GOT3 (cell line): ENCODE measurements at places on chromosomes 2 and 18.

DNA sequence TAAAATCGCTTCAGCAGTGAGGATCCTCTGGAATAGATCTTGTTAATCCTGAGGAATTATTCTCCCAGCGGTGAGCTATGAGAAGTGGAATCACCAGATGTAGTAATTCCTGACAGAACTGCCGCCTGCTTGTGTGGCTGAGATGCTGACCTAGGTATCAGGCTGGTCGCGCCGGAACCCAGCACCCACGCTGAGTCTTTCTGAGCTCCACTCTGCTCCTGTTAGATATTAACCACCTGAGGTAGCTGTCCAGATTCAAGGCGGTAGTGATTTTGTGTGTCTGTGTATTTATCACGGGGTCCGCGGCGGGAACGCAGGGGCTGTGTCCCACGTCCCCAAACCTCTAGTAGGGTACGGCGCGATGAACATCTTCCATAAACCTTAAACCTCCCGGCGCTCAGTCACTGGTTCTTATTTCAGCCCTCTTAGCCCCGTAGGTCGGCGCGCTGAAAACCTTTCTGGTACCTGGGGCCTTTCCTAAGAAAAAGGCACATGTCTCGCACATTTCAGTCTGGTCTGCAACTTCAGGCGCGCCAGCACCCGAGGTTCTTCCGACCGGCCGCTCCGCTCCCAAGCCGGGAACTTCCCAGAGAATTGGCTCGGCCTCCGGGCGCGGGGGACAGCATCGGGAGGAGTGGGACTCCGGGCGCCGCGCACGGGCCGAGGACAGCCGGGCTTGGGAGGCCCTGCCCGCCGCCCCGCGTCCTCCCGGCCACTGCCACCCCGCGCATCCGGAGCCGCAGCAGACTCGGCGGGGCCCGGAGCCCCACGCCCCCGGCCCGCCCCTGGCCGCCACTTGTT lies 542 bp upstream of the CNNM3 start:
- no peak for DNase-seq

DNA sequence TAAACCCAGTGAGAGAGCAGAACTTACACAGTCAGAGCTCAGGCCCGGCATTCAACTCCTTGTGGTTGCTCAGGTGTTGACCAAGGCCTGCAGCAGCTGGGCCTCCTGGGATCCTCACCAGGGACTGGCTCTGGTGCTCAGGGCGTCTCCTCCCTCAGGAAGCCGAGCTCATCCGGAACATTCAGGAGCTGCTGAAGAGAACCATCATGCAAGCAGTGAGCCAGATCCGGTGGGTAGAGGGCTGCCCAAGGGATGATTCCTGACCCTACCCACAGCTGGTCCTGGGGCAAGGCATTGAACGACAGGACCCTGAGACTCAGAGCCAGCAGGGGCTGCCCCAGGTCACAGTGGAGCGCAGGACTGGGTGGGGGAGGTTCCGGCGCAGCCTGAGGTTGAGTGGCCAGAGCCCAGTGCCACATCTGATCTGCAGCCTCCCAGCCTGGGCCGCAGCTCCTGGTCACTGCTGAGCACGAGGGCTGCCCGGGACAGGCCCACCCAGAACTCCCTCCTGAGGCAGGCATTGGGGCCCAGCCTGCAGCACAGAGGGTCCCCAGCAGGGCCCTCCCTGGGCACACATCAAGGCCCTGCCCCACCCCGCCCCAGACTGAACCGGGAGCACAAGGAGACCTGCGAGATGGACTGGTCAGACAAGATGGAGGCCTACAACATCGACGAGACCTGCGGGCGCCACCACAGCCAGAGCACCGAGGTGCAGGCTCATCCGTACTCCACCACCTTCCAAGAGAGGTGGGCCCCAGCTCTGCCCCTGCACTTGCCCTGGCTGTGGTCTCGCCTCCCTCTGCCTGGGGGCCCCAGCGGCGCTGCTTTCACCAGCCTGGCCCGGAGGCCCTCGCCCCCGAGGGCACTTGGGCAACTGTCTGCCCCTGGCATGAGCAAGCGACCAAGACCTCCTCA lies 2.4 kb downstream of the TEKT4 start:
- DNase-seq, result no peak

GRCh38 chr2:79619976-79620375 lies 107.1 kb downstream of the CTNNA2 start:
- no peak for DNase-seq

DNA sequence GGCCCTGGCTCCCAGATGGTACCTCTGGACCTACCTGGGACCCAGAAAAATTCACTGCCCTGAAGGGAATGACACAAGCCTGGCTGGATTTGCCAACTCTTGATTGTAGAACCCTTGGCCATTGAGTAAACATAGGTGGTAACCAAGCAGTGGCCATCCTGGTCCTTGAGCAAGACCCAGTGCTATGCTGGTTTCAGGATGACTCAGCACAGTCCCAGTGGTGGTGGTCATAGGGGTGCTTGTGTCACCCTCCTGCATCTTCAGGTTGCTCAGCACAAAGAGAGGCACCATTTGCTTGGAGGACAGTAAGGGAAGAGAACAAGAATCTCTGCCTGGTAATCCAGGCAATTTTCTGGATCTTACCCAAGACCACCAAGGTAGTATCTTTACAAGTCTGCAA lies 52.9 kb downstream of the UPP2 start:
- DNase-seq, result no peak

GRCh38 chr2:133012847-133013734 lies 343.1 kb upstream of the LYPD1 start:
- no peak for DNase-seq

GRCh38 chr2:38605298-38605830 lies 2.6 kb upstream of the HNRNPLL start:
- DNase-seq, result no peak

DNA sequence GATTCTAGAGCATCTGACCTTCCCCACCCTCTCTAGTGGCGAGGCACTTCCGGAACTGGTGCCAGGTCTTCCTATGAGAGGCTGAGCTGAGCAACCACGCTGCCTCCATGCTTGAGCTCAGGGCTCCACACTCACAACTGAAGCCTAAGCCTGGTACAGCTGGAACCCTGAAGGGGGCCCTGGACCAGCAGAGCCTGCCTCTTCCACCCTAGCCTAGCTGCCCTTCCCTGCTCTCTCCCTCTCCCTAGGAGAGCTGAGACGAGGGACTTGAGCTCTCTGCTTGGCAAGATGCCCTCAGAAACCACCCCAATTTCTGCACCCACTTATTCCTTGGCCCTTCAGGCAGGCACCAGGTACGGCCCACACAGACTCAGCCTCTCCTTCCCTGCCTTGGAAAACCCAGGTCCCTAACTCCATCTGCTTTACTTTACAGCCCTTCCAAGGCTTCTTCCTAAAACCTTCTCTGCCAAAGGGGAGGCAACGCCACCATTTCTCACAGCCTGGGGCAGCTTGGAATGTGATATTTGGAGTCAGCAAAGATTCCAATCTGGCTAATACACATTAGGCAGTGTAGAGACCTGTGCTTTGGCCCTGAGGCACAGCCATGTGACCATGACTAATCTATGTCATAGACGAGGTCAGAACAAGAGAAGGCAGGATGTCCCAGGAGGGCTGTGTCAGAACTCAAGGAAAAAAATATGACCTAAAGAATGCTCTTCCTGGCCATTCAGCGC lies 18.8 kb downstream of the COX7A2L start:
- DNase-seq, result peak; percentile 51

DNA sequence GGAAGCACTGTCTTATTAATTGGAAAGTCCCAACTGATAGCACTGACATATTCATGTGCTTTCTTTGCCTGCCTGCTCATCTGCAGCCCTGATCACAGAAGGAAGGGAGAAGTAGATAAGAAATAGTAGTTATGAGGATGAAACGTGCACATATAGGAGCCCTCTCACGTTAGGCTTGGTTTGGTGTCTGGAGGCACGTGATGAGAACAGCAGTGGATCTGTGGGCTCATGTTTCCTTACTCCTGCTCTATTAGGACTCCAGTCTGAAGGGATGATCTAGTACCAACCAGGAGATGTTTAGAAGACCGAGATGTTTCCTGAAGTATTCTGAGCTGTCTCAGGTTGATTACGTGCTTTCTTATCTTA lies 84.9 kb downstream of the MAP4K4 start:
- DNase-seq, result no peak

- no peak for DNase-seq
These were observed 313.7 kb downstream of the ZNF521 start for GRCh38 chr18:25038261-25038660.

DNA sequence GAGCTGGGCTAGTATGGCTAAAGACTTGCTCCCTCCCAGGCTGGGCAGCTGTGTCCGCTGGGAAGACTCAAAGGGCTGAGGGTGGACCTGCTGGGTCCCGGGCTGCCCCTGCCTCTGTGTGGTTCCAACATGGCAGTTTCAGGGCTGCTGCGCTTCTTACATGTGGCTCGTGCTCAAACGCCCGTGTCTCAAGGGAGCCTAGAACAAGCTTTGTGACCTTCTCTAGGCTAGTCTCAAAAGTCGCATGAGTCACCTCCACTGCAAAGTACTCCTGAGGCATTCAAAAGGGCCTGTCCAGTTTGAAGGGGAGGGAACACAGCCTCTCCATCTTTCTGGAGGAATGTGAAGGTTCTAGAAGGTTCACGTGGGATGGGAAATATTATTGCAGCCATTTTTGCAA lies 44.7 kb upstream of the RAB31 start:
- no peak for DNase-seq

DNA sequence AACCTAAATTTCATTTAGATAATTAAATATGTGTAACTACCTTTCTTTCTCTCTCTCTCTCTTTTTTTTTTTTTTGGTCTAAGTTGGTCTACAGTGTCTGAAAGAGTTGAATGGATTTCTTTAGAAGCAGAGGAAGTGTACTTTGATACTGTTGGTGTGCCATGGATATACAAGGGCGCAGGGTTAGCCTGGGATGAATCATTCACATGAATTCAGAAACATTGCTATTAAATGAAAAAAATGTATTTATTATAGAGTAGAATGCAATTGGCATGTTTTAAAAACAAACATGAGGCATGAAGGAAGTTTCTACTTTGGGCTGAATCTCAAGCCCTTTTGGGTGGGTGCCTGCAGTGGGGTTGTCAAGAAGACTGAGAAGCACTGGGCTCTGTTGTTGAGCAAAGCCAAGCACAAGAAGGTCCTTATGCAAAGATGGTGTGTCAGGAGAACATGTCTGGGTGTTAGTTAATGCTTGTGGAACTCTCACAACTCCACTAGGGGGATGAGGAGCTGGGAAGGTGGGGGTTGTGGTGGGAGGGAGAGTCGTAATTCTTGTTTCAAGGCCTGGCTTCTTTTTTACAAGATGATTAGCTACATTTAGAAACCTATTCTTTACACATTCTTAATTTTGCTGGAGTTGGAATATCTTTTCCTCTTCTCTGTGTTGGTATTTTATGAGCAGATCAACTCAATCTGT lies 57.9 kb downstream of the LYPD6 start:
- no peak for DNase-seq

DNA sequence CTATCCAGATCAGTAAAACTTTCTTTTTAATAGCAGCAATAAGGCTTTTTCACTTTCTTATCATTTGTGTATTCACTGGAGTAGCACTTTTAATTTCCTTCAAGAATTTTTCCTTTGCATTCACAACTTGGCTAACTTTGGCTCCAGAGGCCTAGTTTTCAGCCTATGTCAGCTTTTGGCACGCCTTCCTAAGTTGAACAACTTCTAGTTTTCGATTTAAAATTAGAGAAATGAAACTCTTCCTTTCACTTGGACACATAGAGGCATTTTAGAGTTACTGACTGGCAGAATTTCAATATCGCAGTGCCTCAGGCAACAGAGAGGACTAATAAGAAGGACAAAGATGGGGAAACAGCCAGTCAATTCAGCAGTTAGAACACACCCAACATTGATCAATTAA lies 577.4 kb downstream of the DSC3 start:
- DNase-seq, result no peak

- DNase-seq, result no peak
These were observed 11.1 kb upstream of the IL1RN start for GRCh38 chr2:113116100-113116958.

DNA sequence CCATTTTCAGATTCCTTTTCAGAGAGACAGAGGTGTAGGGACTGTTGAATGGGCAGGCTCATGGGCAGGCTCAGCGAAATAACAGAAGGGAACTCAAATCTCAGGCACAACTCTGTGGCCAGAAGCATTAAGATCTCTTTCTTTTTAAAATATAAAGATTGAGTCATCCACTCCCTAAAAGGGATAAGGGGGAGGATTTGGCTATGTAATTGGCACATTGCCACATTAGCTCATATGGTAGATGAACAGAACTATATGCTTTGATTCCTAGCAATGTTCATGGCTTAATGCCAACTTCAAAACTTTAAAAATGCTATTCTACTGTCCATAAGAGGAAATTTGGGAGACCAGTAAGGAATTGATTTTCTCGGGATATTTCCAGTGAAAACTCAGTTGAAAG lies 53.8 kb upstream of the SLC5A7 start:
- no peak for DNase-seq

DNA sequence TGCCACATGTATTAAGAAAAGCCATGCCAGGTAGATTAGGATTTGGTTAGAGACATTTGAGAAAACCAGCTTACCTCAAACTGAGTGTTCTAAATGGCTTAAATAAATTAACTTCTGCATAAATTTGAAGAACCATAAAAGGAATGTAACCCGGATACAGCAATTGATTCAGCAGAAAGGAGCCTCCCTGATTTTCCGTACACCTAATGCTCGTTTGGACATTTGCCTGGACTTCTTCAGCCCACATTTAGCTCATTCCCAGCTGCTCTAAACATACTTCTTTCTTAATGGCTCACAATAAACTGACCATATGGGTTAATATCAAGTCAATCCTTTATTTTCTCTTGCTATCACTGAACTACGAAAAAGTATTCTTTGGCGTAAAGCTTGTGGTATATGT lies 392.4 kb downstream of the ZNF516 start:
- no peak for DNase-seq

DNA sequence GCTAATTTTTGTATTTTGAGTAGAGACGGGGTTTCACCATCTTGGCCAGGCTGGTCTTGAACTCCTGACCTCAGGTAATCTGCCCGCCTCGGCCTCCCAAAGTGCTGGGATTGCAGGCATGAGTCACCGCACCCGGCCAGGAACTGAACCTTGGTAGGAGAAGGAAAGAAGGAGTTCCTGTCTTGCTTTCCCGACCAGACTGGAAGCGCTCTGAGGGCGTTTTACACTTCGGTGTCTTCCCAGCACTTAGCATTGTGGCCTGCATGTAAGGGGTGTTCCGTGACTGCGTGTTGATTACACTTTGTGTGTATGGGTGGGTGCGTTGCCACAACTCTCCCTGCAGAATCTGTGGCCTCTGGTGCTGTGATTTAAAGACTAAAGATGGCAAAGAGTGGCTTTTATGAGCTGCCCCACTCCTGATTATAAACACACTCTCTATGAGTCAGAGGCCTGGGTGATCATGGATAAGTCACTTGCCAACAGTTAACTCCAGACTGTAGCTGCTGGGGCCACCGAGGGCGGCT lies 46.0 kb downstream of the ODC1 start:
- no peak for DNase-seq

GRCh38 chr2:171470129-171470528 lies 36.1 kb downstream of the DCAF17 start:
- no peak for DNase-seq

DNA sequence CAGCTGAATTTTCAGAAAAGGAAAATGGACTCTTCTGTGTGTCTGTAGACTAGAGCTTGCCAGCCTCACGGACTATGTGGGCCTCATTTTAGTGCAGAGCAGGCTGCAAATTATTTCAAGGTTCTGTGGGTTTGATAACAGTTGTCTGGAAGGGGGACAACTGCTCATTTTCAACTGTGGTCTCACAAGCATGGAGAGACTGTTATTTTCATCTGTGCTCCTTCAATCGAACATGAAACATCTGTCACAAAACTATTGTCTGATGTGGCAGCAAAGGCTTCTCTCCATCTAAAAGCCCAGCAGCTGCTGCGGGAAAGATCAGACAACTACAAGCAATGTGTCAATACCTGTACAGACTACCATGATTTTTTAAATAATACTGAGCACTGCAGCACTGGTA lies 211.8 kb downstream of the LRRTM4 start:
- DNase-seq, result no peak

- no peak for DNase-seq
These were observed 12.7 kb upstream of the FHOD3 start for GRCh38 chr18:36284671-36285295.
